ENCODE measurements at places on chromosomes 6 and 20.

- no peak for DNase-seq
Measured at GRCh38 chr20:51034476-51034875, 11.6 kb upstream of the KCNG1 start.

DNA sequence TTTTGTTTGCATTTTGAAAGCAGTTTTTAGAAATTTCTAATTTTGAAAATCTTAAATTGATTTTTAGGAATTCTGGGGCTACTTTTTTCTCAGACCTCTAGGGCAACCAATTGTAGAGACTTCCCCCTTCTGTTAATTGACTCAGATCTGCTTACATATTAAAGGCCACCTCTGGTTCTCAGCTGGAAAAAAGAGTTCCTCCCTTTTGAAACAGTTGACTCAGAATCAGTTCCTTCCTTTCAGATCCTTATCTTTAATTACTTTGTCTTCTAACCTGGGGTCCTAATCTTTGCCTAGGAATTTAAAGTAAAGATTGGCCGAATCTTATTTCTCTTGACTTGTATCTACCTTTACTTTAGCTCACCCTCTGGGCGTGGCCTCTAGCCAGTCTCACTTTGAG is 146.8 kb downstream of the LAMA2 start:
- no peak for DNase-seq

- DNase-seq: no peak
Measured at GRCh38 chr6:160419488-160419887, 71.3 kb downstream of the SLC22A3 start.

DNA sequence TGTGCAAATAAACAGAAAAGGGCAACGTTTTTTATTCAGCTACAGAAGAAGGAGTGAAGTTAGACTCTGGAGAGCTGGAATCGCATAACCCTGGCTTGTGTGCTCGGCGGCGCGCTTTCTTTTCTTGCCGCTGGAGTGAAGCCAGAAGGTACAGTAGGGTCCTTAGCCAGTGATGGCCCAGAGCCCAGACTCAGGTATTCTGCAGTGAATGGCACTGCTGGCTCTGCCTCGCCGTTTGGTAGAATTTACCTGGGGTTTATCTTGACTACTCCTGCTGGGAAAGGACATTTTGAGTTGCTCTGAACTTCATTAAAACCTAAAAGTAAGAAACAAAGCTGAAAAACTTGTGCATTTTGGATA is 56.9 kb upstream of the TIAM2 start:
- DNase-seq: no peak
